ENCODE measurements at places on chromosomes 1 and 21. TPM values are rescaled to one million over a fixed set of nuclear protein-coding genes. Genes with fewer than 3 reads are reported as not detected.

The RNF11 gene
- 94.2 TPM for total RNA-seq

- no peaks in the 10 kb centered on the region for H3K36me3 ChIP-seq
- H3K4me1 ChIP-seq = no peaks in the 10 kb centered on the region
- H3K4me3 ChIP-seq = no peak overlapping the region
- no peaks in the 10 kb centered on the region for H3K27me3 ChIP-seq
- H3K27ac ChIP-seq = no peak overlapping the region
- DNase-seq = no peak
Observed at GRCh38 chr1:53340660-53341520, 13.0 kb upstream of the LRP8 start.

GRCh38 chr1:235822685-235823084 is 44.0 kb downstream of the LYST start:
- H3K4me3 ChIP-seq = no peak overlapping the region
- no peaks in the 10 kb centered on the region for H3K27me3 ChIP-seq
- no peaks in the 10 kb centered on the region for H3K4me1 ChIP-seq
- no peak for DNase-seq
- H3K27ac ChIP-seq = no peak overlapping the region

DNA sequence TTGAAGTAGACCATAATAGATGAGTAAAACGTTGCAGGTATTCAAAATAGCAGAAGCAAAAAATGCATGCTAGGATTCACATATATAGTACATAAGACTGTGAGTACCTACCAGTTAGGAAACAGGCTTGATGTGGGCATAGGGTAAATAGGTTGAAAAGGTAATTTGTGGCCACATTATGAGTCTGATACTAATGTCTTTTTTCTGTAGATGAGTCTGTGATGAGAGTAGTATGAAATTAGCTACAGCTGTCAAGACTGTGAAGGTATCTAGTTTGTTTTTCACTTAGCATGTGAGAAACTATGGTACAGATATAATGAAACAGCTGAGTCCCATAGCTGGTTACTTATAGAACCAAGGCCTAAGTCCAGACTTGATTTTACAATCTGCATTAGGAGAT is 12.4 kb upstream of the SPATA1 start:
- H3K4me3 ChIP-seq = no peak overlapping the region
- H3K4me1 ChIP-seq = no peaks in the 10 kb centered on the region
- H3K27me3 ChIP-seq = no peaks in the 10 kb centered on the region
- no peak overlapping the region for H3K27ac ChIP-seq

- no peaks in the 10 kb centered on the region for H3K36me3 ChIP-seq
- H3K27ac ChIP-seq = no peak overlapping the region
- H3K4me3 ChIP-seq = no peak overlapping the region
- H3K27me3 ChIP-seq = no peaks in the 10 kb centered on the region
Observed at GRCh38 chr1:64834734-64835133, 89.9 kb downstream of the RAVER2 start.

- no peak for DNase-seq
- no peak overlapping the region for H3K27ac ChIP-seq
- peaks cover 34% of the 10 kb centered on the region for H3K36me3 ChIP-seq
- no peaks in the 10 kb centered on the region for H3K4me1 ChIP-seq
- no peaks in the 10 kb centered on the region for H3K27me3 ChIP-seq
Observed at GRCh38 chr1:113732802-113733201, 26.5 kb downstream of the PHTF1 start.

DNA sequence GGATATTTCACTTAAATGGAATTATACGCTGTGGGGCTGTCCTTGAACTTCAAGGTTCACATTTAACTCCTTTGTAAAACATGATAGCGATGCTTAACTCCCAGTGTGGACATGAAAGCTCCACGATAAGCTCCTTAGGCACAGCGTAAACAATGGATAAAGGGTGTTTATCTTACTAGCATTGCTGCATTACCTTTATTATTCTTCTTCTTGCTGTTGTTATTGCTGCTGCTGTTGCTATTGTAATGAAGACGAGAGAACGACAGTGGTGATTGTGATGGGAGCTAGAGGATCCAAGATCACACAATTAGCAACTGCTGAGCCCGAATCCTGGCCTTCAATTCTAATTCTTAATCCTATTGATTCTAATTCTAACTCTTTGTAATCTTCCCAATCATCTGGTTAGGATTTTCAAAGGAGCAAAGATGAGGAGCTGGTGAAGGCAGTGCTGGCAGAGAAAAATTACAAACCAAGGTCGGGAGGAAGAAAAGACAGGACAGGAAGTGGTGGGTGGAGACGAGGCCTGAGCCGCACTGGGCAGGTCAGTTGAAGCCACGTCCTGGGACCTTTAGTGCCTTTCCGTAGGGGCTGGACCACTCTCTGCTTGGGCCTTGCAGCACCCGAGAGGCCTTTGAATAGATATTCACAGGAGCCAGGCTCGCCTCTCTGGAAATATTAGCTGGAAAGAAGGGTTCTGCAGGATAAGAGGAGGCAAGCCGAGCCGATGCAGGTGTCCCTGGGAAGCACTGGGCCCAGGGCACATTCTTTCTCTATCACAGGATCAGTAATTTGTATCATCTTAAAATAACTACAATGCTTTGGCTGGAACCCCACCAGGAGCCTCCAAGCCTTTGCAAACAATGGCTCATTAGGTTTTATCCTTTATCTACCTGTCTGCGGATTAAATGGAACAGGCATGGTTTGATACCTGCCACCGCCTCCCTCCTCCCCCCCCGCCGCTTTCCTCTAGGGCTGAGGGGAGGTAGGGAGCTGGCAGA is 571.6 kb downstream of the AJAP1 start:
- H3K27me3 ChIP-seq = no peaks in the 10 kb centered on the region
- no peak overlapping the region for H3K27ac ChIP-seq
- no peaks in the 10 kb centered on the region for H3K36me3 ChIP-seq
- H3K4me3 ChIP-seq = no peak overlapping the region
- DNase-seq = no peak

DNA sequence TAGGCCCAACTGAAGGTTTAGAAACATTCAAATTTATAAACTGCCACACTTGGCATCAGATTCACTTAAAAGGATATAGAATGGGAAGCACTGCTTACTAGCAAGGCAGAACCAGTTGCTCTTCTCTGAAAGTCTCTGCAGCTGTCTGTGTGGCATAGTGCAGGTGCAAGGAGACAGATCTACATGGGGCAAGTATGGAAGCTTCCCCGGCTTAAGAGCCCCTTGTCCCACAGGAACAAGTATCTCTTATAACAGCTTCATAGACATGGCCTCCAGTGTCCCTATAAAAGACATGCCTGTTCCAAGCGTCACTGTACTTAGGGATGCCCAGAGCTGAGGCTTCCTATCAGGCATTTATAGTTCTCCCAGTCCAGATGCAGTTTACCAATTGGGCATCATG is 26.5 kb downstream of the ZBTB8B start:
- DNase-seq = no peak
- no peaks in the 10 kb centered on the region for H3K36me3 ChIP-seq
- no peak overlapping the region for H3K4me3 ChIP-seq
- H3K27me3 ChIP-seq = no peaks in the 10 kb centered on the region

The LY9 gene
- total RNA-seq = 0.53 TPM

The EPHB2 gene
- total RNA-seq = 0.08 TPM

The S100A9 gene
- 55,183 TPM for total RNA-seq

DNA sequence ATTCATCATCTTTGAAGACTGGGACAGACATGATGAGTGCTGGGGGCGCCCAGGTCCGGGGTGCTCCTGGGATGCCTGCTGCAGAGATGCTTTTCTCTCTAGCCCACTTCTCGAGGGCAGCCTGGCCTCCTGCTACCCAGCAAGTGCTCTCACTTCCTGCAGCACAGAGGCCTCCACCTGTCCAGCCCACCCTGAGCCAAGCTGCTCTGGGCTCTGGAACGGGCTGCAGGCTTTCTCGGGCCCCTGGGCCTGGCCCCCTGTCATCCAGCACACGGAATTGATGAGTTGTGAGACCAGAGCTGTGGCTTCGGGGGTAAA is 469.5 kb upstream of the VAMP3 start:
- H3K4me3 ChIP-seq = no peak overlapping the region
- H3K36me3 ChIP-seq = no peaks in the 10 kb centered on the region
- peaks cover 19% of the 10 kb centered on the region for H3K4me1 ChIP-seq
- no peak overlapping the region for H3K27ac ChIP-seq

The OR2T33 gene
- not detected for total RNA-seq

DNA sequence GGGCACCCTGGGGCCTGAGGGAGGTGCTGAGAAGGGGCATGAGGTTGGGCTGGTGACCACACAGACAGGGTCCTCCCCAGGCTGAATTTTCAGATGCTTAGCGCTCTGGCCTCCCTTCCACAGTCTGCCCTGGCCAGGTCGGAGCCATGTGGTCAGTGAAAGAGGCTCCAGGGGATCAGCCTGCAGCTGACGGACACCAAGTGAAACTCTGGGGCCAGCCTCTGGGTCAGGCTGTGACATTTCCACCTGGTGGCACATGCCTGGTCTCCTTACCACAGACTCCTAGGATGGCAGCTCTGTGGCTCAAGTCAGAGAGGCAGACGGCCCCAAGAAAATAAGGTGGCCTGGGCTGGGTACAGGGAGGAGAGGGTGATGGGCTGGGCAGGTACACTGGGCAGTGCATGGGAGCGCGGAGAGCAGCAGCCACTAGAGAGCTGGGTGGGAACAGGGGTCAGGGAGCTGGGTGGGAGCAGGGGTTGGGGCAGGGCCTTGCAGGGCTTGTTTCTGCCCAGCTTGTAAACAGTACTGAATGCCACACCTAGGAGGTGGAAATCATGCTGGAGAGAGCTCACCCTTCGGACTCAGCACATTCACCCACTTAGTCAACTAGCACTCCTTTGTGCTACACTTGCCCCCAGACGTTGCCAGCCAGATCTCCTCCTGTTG is 20.7 kb upstream of the ADARB1 start:
- H3K36me3 ChIP-seq = no peaks in the 10 kb centered on the region
- H3K27me3 ChIP-seq = no peaks in the 10 kb centered on the region
- H3K27ac ChIP-seq = no peak overlapping the region
- peaks cover 6% of the 10 kb centered on the region for H3K4me1 ChIP-seq
- no peak overlapping the region for H3K4me3 ChIP-seq

GRCh38 chr1:206774093-206774492 is 1.8 kb upstream of the IL10 start:
- DNase-seq = no peak
- H3K4me1 ChIP-seq = no peaks in the 10 kb centered on the region
- H3K36me3 ChIP-seq = no peaks in the 10 kb centered on the region
- H3K27ac ChIP-seq = no peak overlapping the region
- no peak overlapping the region for H3K4me3 ChIP-seq

The RHBG gene
- total RNA-seq = 0.23 TPM

The CR1L gene
- total RNA-seq = not detected

DNA sequence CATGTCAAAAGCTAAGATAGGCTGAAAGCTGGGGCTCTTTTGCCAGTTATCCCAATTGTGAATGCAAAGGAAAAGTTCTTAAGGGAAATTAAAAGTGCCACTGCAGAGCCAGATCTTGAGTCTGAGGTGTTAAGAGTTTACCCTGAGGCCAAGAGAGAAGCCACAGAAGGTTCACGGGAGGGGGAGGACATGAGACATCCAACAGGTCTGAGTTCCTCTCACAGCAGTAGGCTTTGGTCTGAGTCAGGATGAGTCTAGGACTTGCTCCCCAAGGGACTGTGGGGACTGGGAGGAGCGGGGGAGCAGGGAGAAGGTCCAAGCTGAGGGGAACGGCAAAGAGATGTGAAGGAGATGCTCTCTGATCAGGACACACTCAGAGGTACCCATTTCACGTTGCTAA is 411.2 kb upstream of the CAMK1G start:
- H3K36me3 ChIP-seq = no peaks in the 10 kb centered on the region
- no peak overlapping the region for H3K4me3 ChIP-seq
- no peak for DNase-seq
- peaks cover 12% of the 10 kb centered on the region for H3K4me1 ChIP-seq

DNA sequence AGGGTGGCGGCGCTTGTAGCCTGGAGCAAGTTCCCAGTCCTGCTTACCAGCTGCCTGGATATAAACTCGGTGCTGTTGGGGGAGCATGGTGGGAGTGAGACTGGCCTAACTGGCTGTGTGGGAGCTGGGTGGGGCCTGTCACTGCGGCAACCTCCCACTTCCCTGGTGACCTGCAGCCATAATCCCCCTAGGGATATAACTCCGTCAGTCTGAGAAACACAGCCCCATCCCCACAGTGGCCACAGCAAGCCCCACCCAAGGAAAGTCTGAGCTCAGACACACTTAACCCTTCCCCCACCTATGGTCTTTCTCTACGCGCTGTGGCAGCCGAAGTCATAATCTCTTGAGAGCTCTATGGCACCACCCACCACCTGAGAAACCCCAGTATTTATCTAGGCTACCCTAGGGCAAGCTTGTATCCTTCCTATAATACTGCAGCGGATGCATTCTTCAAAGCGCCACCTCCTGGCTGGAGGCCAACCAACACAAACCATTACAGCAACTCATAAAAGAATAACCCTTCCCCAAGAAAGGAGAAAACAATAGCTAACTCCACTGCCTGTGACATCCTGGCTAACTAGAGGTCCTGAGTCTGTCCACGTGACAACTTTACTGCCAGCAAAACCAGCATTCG is 57.4 kb downstream of the ZNF648 start:
- H3K36me3 ChIP-seq = no peaks in the 10 kb centered on the region
- no peaks in the 10 kb centered on the region for H3K4me1 ChIP-seq
- no peak overlapping the region for H3K27ac ChIP-seq
- DNase-seq = no peak

DNA sequence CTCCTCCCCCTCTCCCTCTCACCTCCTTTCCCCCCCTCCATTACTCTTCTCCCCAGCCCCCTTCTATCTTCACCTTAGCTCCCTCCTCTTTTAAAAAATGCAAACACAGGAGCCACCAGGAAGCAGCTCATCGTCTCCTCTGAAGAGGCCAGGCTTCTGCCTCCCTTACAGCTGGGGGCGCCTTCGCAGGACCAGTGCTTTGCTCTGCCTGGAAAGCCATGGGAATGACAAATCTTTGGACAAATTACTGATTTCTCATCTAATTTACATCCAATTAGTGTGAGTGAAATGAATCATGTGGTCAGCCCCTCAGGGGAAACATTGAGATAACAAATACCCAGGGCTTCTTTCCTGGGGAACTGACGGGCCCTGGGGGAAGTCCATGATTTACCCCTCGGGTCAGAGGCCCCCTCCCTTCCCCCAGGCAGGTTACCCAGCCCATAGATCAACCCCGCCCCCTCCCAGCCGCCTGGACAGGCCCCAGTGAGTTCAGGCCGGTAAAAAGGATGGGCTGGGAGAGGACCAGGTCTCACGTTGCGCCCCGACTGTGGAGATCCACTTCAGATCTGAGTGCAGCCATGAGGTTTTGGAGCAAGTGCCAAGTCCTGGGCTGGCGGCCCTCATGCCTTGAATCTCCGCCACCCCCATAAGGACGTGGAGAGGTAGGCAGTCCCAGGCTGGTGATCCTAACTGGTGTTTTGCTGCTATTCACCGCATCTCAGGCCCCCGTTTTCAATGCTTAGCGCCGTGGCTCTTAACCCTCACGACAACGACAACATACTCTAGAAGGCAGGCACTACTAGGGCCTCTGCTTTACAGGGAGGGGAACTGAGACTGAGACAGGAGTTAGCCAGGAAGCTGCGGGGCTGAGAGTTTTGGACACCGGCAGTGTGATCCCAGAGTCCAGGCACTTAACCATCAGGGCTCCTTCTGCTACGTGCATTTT is 300.8 kb downstream of the RRAGC start:
- peaks cover 24% of the 10 kb centered on the region for H3K4me1 ChIP-seq
- no peak for DNase-seq
- no peaks in the 10 kb centered on the region for H3K36me3 ChIP-seq
- peak overlapping the region; percentile 71 for H3K27ac ChIP-seq

- H3K27me3 ChIP-seq = no peaks in the 10 kb centered on the region
- no peaks in the 10 kb centered on the region for H3K4me1 ChIP-seq
- H3K27ac ChIP-seq = no peak overlapping the region
- DNase-seq = no peak
- no peak overlapping the region for H3K4me3 ChIP-seq
Observed at GRCh38 chr1:43144237-43144636, 27.9 kb downstream of the EBNA1BP2 start.

GRCh38 chr1:176903474-176903873 is 261.0 kb downstream of the ASTN1 start:
- H3K4me1 ChIP-seq = no peaks in the 10 kb centered on the region
- no peaks in the 10 kb centered on the region for H3K27me3 ChIP-seq
- H3K4me3 ChIP-seq = no peak overlapping the region
